ENCODE measurements at places on chromosomes 2 and 18.
A peak's percentile ranks its signal among the peaks of the same experiment; 100 is the strongest.

DNA sequence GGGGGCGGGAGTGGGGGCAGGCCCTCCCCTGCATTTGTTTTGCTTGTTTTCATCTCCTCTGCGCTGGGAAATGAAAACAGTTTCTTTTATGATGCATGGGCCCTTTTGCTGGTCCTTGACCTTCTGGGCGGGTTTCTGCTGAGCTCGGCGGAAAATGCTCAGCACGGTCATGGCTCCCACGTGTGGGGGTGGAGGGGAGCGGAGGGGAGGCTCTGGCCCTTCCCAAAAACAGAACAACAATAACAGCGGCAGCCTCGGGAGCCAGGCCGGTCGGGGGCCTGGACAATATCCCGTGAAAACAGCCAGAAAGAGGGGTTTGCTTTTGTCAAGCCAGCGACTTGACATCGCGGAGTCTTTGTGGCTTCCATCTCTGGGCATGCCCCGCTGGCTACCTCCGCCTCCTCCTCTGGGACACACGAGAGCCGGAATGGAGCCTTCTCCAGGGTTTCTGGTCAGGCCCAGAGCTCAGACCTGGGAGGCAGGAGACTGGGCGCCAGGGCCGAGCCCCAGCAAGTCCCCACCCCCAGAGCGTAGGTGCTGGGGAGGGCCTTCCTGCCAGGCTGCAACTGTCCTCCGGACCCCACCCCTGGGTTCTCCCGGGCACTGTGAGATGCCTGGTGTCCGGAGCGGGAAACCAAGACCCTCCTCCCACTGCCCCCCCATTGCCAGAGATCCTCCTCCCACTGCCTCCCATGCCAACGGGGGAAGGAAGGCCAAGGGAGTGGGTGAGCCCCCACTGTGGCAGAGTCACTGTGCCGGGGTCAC is 35.9 kb upstream of the SNED1 start:
- no peak for DNase-seq

GRCh38 chr2:179233083-179233490 is 31.5 kb downstream of the SESTD1 start:
- DNase-seq, result no peak

DNA sequence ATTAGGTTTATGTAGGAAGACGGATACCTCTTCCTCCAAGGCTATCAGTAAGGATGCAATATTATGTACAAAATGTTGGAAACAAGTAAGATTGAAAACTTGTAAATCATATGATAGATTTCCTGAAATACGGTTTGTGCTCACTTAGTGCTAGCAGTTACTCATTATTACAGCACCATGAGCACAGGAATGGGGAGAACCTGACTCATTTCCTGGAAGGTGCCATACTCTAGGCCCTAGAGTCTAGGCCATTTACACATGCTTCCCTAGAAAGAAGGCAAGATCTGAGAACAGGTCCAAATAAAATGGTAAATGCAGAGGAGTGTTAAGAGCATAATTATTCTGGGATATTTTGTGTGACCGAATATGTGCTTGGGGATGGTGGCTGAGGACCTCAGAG is 467.7 kb upstream of the CELF4 start:
- DNase-seq, result no peak

DNA sequence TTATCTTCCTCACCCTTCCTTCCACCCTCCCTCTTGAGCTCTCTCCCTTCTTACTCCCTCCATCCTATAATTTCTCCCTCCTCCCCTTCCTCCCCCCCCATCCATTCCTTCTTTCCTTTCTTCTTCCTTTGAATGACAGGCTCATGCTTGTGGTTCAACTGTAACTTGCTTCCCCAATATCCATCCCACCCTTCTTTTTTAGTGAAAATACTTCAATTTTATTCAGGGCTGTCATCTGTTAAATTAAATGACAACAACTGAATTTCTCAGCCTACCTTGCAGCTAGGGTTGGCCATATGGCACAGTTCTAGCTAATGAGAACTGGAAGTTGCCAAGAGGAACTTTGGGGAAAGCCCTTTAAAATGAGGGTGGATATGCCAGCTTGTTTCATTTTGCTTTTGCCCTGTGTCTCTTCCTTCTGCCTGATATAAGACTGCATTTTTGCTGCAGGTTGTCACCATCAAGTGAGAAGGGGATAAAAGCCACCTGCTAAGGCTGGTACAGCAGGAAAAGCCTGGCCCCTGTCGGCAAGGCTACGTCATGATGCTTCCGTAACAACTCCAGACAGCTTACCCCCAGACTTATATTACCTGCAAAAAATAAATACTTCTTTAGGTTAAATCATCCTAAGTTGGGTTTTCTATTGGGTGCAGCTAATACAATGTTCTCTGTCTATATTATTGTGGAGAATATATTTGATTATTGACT is 121.8 kb downstream of the NXPH2 start:
- DNase-seq, result no peak

DNA sequence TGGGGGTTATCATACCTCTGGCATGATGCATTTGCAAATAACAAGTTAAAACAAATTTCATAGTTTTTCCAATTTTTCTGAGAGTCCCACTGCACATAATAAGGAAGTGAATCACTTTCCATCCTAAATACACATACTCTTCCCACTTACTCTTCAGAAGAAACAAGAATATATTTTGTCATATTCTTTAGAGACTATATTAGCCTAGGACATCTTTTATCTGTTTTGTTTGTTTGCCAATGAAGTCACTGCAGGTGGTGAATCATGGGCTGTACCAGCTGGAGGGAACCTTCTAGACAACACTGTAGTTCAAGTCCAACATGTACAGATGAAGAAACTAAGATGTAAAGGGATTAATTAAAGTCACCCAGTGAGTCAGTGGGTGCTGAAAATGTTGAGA is 116.8 kb downstream of the XIRP2 start:
- no peak for DNase-seq

- no peak for DNase-seq
These were observed 53.7 kb upstream of the MAP3K20 start for GRCh38 chr2:173021939-173022371.

GRCh38 chr2:181372646-181373040 is 84.5 kb upstream of the ITGA4 start:
- no peak for DNase-seq

- DNase-seq, result no peak
These were observed 249.2 kb downstream of the TNS1 start for GRCh38 chr2:217753460-217754200.

DNA sequence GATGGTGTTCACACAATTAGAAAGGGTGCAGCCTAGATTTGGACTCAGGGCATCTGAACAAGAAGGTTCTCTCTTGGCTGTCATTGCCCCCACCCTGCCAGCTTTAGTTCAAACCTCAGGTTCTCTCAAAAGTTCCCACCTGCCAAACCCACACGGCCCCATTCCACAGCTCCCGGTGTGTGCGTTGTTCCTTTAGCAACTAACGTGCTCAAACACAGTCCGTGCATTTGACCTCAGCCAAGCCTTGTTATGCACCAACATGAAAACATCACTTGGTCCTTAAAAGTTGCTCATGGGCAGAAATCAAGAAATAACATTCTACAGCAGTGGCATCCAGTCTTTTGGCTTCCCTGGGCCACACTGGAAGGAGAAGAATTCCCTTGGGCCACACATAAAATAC is 32.0 kb downstream of the LOXHD1 start:
- no peak for DNase-seq

- no peak for DNase-seq
These were observed 16.1 kb downstream of the ACOXL start for GRCh38 chr2:110748489-110748867.

DNA sequence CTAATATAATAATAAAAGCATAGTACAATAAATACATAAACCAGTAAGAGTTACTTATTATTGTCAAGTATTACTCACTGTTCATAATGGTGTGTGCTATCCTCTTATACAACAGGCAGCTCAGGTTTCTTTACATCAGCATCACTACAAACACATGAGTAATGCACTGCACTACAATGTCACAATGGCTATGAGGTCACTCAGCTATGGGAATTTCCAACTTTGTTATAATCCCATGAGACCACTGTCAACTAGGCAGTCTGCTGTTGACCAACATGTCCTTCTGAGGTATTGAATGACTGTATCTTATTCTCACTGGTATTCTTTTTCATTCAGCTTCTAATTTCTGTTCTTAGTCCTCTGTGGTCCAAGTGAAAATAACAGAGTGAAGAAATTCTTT is 250.4 kb upstream of the DSEL start:
- DNase-seq, result peak; percentile 63

- no peak for DNase-seq
These were observed 64.7 kb downstream of the LPIN1 start for GRCh38 chr2:11811036-11811654.

DNA sequence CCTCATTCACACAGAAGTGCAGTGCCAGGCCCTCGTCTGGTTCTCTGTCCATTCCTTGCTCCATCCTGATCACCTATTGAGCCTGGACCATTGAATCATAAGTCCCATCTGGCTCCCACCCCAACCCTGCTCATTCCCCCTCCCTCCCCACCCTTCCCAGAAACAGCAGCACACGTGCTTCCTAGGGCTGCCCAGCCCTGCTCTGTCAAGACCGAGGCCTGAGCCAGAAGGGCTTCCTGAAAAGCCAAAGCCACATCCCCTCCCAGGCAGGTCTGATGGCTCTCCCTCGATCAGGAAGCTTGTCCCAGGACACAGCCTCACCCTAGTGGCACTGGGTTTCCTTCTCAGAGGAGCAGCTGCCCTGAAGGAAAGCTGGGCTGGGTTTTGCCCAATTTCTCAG is 79.8 kb upstream of the FZD7 start:
- no peak for DNase-seq
